ENCODE measurements at places on chromosomes 6 and 20.
A peak's percentile ranks its signal among the peaks of the same experiment; 100 is the strongest.

- DNase-seq: no peak
Observed at GRCh38 chr6:88513471-88513870, 347.3 kb upstream of the CNR1 start.

GRCh38 chr6:7051780-7052442, 55.9 kb upstream of the RREB1 start:
- DNase-seq: peak; percentile 17

GRCh38 chr6:17565399-17565798, 34.7 kb upstream of the FAM8A1 start:
- DNase-seq: no peak

- DNase-seq: no peak
Observed at GRCh38 chr6:136067731-136068341, 182.3 kb downstream of the MTFR2 start.

- DNase-seq: no peak
Observed at GRCh38 chr20:34547844-34548613, 10.5 kb upstream of the MAP1LC3A start.

- no peak for DNase-seq
Observed at GRCh38 chr6:32126880-32127279, 1.2 kb downstream of the ATF6B start.

- no peak for DNase-seq
Observed at GRCh38 chr6:79868098-79868722, 79.1 kb downstream of the ELOVL4 start.

DNA sequence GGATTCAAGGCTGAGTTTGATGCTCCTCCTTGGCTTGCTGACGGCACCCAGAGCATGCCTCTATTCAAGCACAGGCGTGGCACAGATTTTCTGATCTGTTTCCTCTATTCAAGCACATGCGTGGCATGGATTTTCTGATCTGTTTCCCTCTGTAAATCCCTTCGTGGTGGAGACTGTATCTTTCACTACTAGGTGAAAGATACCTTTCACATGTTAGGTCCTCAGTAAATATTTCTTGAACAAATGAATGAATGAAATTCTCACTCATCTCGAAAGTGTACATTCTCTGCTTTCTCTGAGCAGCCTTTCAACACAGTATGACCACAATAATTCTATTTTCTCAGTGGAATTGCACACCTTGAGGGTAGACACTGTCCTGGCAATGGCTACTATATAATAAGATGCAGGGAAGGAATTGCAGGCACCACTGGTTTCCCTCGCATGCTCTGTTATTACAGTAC, 72.6 kb upstream of the F13A1 start:
- no peak for DNase-seq

DNA sequence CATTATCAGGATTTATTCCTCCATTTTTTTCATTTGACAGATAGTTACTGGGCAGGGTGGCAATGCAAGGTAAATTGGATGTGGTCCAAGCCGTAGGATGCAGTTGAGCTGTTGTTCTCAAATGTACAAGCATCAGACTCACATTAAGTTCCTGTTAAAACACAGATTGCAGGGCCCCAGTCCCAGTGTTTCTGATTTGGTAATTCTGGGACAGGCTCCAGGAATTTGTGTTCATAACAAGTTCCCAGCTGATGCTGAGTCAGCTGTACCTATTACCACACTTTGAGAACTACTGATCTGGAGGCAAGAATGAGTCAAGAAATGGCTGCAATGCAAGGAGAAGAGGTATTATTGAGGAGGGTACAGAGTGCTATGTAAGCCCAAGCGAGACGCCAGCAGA, 11.7 kb downstream of the TMEM244 start:
- DNase-seq: no peak

DNA sequence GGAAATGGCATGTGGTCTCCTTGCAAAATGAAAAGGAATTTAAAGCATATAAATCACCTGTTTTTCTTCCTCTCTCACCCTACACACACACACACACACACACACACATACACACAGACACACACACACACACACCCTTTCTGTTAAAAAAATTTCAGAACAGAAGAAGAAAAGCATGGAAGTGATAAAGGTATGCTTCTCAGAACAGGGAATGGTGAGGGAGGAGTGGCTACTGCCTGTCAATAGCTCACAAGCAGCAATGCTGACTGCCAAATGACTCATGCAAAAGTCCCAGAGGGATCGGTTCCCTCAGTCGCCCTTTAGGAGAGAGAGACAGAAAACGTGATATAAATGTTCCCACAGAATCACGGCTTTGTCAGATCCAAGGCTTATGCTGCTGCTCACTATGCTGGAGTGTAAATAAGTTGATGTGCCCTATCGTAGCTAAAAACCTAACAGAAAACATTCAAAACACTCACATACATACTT, 102.6 kb downstream of the IBTK start:
- no peak for DNase-seq

DNA sequence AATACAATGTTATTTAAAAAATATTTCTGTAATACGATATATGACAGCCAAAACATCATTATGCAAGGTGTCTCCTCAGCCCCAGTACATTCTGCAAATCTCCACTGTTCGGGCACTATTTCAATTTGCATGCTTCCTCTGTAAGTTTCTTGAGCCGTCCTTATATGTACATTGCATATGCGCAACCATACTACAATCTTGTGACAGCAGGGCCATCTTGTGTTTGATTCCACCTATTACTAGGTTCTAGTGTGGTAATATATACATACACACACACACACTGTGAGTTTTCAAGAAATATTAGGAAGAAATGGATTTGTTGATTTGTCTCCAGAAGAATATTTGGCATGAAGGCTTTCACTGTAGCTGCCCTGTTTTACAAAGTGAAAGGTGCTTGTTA, 9.8 kb downstream of the LYRM4 start:
- DNase-seq: no peak

DNA sequence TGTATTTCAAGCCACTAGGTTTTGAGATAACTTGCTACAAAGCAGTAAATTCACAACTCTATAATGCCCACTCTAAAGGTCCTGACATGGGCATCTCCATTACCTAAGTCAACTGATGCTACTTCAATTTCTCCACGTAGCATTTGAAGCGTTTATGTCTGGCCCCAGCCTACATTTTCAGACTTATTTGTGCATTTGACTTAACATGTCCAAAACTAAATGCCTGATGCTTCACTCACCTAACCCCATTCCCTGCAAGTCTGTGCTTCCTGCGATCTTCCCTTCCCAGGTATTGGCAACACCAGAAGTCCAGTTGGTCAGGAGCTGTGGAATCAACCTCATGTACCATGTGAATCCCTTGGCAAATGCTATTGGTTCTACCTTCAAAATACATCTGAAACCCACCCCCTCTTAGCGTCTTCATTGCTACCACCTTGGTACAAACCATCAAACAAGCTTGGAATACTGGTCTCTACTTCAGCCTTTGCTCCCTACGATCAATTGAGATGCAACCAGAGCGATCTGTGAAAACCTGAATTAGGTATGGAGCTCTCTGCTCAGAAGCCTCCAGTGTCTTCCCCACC, 12.8 kb upstream of the ZNFX1 start:
- DNase-seq: no peak

DNA sequence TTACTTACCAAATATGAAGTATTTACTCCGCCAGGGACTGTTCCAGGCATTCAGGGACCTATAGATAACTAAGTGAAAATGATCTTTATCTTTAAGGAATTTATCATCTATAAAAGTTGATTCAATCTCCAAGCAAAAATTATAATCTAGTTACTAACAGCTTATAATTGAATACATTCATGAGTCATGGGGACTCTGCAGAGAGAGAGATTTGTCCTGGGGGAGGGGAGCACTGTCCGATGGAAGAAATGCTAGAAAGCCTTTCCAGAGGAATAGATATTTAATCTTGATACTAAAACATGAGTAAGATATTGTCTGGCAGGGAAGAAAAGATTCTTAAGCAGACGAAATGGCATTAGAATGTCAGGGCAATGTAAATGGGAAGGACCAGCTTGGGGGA, 139.3 kb downstream of the CD164 start:
- DNase-seq: no peak

- DNase-seq: no peak
Observed at GRCh38 chr6:168905451-168906090, 348.1 kb downstream of the THBS2 start.

- DNase-seq: no peak
Observed at GRCh38 chr6:158707120-158707820, 57.4 kb downstream of the SYTL3 start.

- DNase-seq: no peak
Observed at GRCh38 chr6:123564361-123564760, 72.4 kb downstream of the TRDN start.

DNA sequence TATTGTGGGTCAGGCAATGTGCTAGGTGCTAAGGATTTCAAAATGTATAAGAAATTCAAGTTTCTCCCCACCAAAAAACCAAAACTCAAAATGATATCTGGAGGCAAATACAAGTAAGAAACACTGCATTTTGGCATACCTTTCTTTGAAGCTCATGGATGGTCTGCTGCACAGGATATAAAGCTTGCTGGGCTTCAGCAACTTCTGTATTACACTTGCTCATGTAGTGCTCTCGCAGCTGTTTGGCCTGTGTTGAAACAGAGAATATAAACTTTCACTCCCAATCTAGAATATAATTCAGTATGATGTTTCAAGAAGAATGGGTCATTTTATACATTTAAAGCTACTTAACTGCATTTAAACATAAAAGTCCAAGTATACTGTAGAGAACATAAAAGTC, 39.6 kb downstream of the SHPRH start:
- no peak for DNase-seq

DNA sequence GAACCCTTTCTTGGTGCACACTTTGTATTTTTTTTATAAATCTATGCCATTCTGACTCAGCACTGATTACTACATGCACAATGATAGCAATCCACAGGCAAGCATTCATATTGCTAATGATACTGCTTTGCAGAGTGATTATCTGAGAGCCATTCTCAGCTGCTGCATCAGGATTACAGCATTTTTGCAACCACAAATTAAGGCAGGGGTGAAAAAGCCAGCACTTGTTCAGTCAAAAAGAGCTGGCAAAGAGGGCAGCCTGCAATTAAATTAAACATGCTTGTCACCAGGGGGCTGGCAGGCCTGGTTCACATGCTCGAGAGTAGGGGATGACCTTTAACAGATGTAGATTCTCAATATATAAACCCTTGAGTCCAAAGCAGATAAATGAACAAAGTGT, 40.7 kb upstream of the SLC17A4 start:
- no peak for DNase-seq

GRCh38 chr6:38436726-38437465, 202.8 kb downstream of the BTBD9 start:
- no peak for DNase-seq

DNA sequence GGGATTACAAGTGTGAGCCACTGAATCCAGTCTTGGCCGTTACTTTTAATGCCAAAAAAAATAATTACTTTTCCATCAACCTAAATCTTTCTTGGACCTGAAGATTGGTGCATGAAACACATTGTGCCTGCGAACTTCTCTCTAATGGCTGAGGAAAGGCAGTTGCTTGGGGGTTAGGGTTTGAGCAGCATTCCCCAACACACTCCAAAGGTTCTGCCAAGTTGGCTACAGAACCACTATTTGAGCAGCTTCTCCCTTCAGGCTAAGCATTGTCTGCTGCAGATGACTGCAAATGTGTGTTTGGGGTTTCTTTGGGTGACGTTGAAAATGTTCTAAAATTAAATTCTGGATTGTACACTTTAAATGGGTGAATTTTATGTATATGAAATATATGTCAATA, 6.3 kb upstream of the LBP start:
- no peak for DNase-seq

GRCh38 chr6:40504274-40504673, 82.9 kb downstream of the LRFN2 start:
- DNase-seq: no peak

GRCh38 chr20:50720026-50720425, 11.4 kb upstream of the PARD6B start:
- no peak for DNase-seq

GRCh38 chr20:2136275-2136674, 34.6 kb downstream of the STK35 start:
- no peak for DNase-seq

GRCh38 chr20:50381771-50382593, 128.2 kb upstream of the PTPN1 start:
- no peak for DNase-seq

DNA sequence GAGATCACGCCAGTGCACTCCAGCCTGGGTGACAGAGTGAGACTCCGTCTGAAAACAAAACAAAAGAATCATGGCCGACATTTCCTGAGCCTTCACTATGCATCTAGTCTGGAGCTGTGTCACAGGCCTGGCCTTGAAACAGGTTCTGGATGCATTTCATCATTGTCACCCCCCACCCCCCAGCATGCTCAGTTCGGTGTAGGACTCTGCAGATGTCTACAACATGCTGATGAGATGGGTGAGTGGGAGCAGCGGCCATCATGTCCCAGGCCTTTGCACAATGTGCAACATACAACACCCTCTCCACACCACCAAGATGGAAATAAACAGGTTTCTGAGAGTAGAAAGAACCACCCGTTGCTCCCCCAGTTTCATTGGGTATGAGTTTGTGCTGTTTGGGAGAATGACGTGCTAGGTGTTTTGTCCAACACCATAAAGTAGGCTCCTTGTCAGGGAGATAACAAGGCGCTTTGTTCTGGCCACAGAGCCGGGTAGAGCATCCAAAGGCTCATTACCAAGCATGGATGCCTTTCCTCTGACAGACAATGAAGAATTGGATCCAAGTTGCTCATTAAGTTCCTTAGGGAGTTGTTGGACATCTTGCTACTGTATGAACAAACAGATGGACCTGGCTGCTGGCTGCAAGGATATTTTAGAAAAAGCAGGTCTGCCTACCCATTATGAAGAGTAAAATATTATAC, 22.1 kb downstream of the SNHG17 start:
- DNase-seq: no peak

- DNase-seq: no peak
Observed at GRCh38 chr6:89221971-89222711, 5.0 kb upstream of the GABRR1 start.

DNA sequence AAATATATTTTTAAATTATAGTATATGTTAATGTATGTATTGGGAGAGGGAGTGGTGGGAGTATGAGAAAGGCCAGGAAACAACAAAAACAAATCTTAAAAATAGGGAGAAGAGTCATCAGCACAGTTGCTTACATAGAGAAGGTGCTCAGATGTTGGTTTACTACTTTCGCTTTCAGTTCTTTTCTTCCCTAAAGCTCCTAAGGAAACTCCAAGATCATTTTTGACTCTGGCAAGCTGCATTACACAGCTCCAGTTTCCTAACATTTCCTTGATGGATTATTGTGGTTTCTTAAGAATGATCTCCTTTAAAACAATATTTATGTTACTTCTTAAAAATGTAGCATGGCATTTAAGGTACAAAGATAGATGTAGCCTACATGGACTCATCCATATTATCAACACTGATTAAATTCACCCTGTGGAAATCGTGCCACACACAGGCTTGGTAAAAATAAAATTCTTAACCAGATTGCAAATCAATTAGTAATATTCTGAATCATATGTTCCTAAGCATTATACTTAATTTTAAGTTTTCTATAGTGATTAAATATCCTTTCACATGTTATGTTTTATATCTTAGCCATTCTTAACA, 118.0 kb upstream of the MAN1A1 start:
- no peak for DNase-seq

- no peak for DNase-seq
Observed at GRCh38 chr20:36008461-36009035, 40.2 kb downstream of the CNBD2 start.

GRCh38 chr6:158938220-158938619, 61.8 kb downstream of the RSPH3 start:
- no peak for DNase-seq

- no peak for DNase-seq
Observed at GRCh38 chr6:135334169-135334568, 153.1 kb downstream of the MYB start.

All from activated T-cell treated with anti-CD3 and anti-CD28 coated beads for 24 hours (primary cell).